ENCODE measurements at places on chromosomes 2 and 18.

- no peak for DNase-seq
These were observed 601.1 kb downstream of the ARHGAP15 start for GRCh38 chr2:143730155-143730952.

DNA sequence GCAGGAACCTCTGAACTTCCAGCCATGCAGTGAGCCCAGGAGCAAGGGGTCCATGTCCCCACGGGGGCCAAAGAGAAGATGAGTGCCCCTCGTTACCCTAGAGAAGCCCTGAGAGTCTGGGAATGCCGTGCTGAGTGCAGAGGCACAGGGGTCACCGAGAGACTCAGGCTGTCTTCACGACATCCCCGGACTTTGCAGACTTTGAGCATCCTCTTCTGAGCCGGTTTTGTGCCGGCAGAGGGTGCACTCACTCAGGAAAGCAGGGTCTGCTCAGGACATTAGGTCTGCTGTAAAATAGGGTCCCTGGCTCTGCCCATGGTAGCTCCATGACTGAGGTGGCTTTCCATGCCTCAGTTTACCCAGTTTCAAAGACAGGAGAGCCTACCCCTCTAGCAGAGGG, 71.0 kb downstream of the GALNT14 start:
- no peak for DNase-seq

DNA sequence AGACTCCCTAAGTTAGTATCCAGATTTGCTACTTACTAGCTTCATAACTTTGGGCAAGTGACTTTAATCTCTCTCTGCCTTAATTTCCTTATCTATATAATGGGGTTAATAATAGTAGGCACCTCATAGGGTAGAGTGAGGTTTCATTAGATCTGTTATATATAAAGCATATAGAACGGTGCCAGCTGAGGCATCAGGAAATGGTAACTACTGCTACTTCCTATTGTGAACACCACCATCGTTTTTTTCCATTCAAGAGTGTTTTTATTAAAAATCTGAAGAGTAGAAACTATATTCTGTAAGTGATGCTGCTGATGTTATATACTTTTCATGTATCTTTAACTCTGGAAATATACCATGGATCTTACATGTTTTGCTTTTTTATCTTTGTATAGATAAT, 44.3 kb downstream of the MALT1 start:
- no peak for DNase-seq

DNA sequence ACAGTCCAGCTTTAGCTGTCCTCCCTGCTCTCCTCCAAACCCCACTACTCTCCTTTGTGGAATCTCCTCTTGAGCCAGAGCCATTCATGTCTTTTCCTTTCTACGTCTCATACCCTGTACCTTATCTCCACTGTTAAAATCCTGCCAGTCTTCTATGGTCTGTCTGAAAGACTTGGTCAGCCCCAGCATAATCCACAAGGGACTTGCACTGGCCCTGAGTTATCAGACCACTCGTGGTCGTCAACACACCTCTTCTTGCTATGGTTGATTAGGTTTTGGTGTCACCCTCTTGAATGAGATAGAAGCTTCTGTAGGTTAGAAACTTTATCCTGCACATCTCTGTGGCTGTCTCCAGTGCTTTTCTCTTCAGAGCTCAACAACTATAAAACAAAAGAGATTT, 56.8 kb downstream of the MYO1B start:
- DNase-seq = no peak

GRCh38 chr18:777021-777420, 35.0 kb downstream of the YES1 start:
- DNase-seq = no peak

- no peak for DNase-seq
These were observed 13.6 kb upstream of the PELI1 start for GRCh38 chr2:64157792-64158191.

DNA sequence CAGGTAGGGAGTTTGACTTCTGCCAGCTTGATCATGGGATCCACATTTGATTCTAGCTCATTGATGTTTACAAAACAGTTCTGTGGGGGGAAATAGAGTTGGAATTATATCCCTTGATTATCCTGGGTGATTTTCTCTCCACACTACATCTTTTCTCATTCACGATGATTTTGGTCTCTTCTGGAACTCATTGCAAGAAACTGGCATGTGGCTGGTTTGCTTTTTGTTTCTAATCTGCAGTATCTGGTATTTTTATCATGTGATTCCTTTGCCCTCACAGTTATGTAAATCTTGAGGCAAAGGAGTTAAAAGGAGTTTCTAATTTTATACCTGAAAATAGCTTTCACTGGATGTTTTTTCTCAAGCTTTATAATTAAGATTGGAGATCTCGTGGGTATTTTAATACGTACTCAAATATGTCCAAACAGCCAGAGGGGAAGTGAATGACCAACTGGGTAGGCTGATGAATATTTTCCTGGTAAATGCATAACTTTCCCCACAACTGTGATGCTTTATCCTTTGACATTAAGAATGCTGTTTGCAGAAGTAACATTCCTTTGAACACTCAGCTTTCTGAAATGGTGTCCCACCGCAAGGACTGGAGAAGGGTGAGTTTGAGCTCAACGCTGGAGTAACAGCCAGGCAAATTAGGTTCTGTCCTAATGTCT, 502.9 kb upstream of the ZEB2 start:
- no peak for DNase-seq

DNA sequence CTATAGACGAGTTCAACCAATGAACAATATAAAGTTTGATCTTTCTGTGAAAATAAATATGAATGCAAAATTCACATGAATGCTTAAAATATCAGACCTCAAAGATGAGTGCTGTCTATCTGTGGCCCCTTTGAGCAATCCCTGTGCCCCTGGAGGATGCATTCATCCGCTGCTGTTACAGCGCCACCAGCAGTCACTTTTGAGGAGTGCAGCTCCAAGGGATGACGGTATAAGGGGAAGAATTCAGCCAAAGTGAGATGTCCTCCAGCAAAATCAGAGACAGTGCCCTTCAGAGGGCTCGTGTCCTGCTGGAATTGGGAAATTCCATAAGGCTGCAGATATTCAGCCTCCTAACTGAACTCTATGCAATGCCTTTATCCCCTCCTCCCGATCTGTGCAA, 12.0 kb upstream of the CHRNA1 start:
- DNase-seq = no peak

DNA sequence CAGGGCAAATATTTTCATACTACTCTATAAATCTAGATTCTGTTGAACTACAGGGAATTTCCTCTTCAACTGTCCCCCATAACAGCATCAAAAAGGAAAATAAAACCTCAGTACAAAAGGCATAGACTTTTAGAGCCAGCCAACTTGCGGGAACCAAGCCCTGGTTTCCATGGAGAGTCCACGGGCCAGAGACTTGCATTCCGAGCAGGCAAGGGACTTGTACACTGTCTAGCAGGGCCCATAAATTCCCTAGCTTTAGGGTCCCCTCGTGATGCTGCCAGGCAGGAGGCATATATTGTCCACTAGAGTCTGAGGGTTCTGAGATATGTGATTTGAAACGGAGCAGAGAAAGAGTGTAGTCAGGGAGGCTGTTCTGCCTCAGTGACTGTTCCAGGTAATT, 153.1 kb upstream of the SLC14A2 start:
- DNase-seq = no peak

GRCh38 chr2:205892251-205892655, 193.7 kb downstream of the INO80D start:
- DNase-seq = no peak

DNA sequence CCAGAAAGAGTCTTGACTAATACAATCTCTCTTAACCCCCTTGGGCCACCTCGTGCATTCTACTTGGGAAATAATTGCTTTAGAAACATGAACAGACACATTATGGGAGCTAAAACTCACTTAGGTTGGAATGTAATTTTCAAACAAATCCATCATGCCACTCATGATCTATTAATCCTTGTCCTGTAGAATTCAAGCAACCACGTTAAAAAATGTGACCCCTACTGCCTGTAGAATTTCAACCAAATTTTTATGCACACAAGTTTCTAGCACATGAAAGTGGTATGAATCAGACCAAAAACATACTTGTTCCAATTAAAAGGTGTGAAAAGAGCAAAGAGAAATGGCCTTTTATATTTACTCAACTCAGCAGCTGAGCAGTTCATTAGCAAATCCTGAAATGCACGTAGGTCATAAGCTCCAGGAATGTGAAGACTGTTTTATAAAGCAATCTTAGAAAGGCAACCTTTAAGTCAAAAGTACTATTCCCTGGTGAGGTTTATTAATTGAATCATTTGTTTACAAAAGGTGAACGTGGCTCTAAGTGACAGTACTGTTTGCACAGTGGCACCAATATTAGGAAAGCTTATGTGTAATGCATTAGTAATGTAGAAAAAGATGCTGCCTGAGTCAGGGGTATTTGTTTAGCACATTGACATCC, 459.4 kb upstream of the UBE2E3 start:
- no peak for DNase-seq

- DNase-seq = no peak
These were observed 64.8 kb downstream of the REV1 start for GRCh38 chr2:99425022-99425421.

GRCh38 chr2:207290833-207291624, 125.3 kb upstream of the KLF7 start:
- no peak for DNase-seq

- peak; percentile 57 for DNase-seq
These were observed 62.6 kb downstream of the DSEL start for GRCh38 chr18:67453901-67454300.

GRCh38 chr18:10820681-10821080, 294.9 kb downstream of the NAPG start:
- no peak for DNase-seq

DNA sequence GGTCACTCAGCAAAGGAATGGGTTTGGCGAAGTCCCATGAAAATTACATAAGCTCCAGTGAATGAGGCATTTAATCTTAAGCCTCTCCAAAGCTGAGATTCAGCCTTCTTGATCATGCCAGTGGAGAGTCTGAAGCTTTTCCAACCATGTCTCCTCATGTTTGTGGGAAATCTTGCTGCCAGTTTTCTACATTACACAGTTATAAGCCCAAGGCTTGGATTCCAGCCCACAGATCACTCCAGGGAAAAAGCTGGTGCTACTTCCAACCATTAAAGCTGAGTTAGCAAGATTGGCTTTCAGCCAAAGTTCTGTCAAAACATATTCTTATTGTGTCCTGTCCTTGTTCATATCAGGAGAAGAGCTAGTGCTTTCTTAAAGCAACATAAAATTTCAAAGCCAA, 293.8 kb downstream of the LRRTM4 start:
- DNase-seq = no peak

DNA sequence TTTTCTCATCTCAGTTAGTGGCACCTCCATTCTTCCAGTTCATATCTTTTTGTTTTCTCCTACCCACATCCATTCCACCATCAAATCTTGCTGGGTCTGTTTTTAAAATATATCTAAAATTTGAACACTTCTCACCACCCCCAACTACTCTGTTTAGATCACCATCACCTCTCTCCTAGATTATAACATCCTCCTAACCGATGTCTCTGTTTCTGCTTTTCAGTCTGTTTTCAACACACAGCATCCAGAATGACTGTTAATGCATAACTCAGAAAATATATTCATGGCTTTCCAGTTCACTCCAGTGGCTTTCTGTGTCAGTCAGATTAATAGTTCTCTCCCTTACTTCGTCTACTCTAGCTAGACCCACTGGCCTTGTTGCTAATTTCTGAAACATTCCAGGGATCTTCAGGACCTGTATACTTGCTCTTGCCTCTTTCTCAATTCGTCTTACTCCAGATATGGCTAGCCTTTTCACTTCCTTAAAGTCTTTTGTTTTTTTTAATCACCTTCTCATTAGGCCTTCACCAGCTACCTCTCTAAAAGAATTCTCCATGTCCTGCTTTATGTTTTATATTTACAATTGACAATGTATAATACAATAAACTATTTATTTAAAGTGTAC, 105.3 kb downstream of the COMMD1 start:
- DNase-seq = no peak

- DNase-seq = no peak
These were observed 36.7 kb downstream of the MAPRE2 start for GRCh38 chr18:35077937-35078336.

DNA sequence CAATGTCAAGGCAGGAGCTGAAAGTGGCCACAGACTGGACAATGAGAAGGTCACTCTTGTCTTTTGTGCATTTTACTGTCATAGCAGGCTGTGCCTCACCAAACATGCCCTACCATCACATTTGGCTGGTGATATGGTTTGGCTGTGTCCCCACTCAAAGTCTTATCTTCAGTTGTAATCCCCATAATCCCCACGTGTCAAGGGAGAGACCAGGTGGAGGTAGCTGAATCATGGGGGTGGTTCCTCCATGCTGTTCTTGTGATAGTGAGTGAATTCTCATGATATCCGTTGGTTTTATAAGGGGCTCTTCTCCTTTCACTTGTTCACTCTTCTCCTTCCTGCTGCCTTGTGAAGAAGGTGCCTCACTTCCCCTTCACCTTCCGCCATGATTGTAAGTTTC, 49.6 kb upstream of the STPG4 start:
- DNase-seq = no peak

GRCh38 chr18:70387027-70387426, 98.2 kb downstream of the SOCS6 start:
- no peak for DNase-seq

DNA sequence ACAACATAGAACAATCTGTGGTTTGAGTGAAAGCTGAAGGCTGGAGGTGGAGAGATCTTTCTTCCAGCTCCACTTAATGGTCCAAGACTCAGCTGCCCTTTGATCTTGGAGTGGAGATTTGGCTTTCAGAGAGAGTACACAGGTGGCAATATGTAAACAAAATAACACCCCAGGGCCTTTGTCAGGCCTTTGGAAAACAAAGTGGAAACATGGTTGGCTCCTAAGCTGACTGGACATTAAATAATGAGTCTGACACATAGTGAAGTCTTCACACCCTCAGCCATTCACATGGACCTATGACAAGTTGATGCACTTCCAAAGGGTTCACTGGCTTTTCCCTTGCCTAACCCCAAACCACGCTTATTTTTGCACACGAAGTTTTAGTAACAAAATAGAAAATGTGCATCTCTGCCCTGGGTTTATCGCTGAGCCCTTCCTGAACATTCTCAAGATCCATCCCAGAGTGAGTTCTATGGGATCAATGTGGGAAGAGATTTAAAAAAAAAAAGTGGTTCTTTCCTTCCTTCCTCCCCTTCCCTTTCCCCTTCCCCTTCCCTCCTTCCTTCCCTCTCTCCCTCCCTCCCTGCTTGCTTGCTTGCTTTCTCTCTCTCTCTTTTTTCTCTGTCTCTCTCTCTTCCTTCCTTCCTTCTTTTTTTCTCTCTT, 201.3 kb upstream of the NT5C1B start:
- no peak for DNase-seq

GRCh38 chr18:49008156-49008555, 57.4 kb upstream of the SMAD7 start:
- DNase-seq = no peak

GRCh38 chr2:112195167-112195766, 57.1 kb downstream of the FBLN7 start:
- no peak for DNase-seq

All from hematopoietic multipotent progenitor cell treated with erythropoietin and hydrocortisone succinate and interleukin-3 and kit ligand, for 6 days (in vitro differentiated cells).